ENCODE measurements at places on chromosomes 12 and 14.
A peak's percentile ranks its signal among the peaks of the same experiment; 100 is the strongest.

GRCh38 chr14:104722938-104723650 is 935 bp upstream of the ADSS1 start:
- no peak for DNase-seq

GRCh38 chr14:102213984-102214658 is 74.4 kb downstream of the WDR20 start:
- DNase-seq, result no peak

DNA sequence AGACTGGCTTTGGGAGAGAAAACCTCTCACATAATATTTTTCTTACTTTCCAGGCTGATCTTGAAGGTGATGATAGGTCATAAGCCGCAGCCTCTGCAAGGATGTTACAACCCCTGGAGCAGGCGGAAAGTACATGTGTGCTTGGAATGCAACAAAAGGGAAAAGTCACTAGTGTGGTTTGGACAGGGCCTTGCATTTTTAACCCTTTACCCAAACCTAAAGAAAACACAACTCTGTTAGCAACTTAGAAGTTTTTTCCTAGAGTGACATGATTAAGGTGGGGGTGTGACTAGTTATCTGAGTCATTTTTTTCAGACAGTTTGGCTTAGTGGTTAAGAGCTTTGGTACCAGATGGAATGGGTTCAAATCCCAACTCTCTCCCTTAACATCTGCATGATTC is 97.0 kb downstream of the TMEM30B start:
- no peak for DNase-seq

GRCh38 chr14:64196814-64197411 is 97.3 kb downstream of the ESR2 start:
- no peak for DNase-seq

DNA sequence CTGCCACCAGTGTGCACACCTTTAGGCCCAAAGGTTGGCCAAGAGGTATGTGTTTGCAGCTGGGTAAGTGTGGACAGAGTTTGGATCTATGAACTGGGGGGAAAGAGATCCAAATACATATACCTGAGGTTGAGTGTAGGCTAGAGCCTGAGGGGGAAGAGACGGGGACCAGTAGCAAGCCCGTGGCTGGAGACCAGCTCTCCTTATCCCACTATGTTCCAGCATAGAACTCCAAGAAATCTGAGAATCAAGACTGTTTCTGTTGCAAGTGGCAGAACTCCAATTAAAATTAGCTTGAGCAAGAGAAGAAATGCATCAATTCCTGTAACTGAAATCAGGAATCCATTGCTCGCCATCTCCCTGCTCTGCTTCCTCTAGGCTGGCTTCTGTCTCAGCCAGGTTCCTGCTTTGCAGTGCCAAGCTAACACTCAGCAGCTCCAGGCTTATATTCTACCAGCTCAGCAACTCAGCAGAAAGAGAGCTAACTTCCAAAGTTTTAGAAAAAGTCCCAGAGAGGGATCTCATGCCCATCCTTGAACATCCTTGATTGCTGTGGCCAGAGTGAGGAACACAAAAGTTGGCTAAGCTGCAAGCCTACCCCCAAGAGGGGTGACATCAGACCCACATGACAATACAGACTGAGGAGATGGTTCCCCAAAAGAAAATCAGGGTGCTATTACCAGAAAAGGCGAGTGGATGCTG is 1.5 kb upstream of the PCK2 start:
- DNase-seq, result no peak

- no peak for DNase-seq
Measured at GRCh38 chr14:23101986-23102625, 2.7 kb downstream of the CIROP start.

- no peak for DNase-seq
Measured at GRCh38 chr14:72617391-72618031, 276.4 kb downstream of the DPF3 start.

GRCh38 chr14:93009471-93010129 is 86.7 kb downstream of the CHGA start:
- no peak for DNase-seq

DNA sequence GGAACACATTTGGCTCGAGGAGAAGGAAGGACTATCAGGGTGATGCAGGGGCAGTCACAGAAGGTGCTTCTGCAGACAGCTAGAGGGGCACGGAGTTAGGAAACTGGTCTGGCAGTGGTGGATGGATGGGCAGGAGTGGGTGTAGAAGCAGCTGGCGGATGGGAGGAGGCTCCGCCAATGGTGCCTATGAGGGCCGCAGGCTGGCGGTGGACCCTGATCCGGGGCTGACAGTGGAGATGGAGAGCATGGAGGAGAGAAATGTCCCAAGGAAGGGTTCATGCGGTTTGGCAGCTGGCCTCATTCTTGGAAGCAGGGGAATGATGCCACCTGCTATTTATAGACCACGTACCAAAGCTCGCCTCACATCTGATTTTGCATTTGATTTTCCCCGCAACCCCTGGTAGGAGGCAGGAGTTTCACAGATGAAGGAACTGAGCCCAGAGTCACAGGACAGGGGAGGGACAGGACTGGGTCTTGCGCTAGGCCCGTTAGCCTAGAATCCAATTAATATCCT is 237.1 kb downstream of the FOXN3 start:
- no peak for DNase-seq

DNA sequence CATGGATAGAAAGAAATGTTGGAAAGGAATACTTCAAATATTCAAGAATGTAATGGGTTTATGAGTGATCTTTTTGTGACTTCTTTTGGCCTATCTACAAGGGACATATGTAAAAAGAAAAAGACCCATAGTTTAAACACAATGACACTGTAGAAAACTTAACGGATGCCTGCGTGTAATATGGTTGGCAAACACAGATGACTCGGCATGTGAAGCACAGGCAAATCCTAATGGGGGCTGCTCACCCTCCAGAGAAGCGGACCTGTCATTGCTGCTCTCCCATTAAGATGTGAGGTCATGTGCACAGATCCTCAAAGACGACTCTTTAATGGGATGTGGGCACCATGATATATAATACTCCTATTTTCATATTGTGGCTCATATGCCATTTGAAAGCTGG is 366.6 kb upstream of the TMEM132C start:
- DNase-seq, result no peak

DNA sequence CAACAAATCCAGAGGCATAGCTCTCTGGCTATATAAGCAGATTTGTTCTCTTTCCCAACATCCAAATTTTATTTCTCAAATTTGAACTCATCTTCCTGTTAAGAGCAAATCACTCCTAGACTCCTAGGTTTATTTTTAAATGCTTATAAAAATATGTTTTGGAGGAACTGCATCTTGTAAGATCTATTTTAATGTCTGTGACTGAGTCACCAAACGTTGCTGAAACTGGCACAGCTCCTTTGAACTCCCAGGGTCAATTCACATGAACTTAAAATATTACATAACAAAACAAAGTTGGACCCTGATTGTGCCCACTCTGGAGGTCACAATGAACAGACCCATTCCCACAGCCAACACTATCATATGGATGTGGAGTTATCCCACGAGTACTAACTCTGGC is 23.9 kb downstream of the ANAPC7 start:
- no peak for DNase-seq

DNA sequence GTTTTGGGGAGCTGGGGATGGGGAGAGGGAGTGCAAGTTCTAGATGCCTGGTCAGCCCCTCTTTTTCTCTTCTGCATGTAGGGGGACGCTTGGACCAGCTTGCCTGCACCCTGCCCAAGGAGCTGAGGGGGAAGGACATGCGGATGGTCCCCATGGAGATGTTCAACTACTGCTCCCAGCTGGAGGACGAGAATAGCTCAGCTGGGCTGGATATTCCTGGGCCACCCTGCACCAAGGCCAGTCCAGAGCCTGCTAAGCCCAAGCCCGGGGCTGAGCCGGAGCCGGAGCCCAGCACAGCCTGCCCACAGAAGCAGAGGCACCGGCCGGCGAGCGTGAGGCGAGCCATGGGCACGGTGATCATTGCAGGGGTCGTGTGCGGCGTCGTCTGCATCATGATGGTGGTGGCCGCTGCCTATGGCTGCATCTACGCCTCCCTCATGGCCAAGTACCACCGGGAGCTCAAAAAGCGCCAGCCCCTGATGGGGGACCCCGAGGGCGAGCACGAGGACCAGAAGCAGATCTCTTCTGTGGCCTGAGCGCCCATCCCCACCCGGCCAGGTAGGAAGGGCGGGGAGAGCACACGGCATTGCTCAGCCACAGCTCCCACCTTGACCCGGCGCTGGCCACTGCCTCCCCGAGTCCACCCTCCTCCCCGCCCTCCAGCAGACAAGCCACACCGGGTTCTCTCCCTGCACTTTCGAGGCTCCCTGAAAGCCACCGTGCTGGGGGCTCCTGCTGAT is 14.0 kb downstream of the LRTM2 start:
- no peak for DNase-seq

GRCh38 chr12:61564466-61564865 is 695.7 kb upstream of the USP15 start:
- DNase-seq, result no peak

GRCh38 chr12:121283841-121284240 is 12.7 kb downstream of the CAMKK2 start:
- no peak for DNase-seq

DNA sequence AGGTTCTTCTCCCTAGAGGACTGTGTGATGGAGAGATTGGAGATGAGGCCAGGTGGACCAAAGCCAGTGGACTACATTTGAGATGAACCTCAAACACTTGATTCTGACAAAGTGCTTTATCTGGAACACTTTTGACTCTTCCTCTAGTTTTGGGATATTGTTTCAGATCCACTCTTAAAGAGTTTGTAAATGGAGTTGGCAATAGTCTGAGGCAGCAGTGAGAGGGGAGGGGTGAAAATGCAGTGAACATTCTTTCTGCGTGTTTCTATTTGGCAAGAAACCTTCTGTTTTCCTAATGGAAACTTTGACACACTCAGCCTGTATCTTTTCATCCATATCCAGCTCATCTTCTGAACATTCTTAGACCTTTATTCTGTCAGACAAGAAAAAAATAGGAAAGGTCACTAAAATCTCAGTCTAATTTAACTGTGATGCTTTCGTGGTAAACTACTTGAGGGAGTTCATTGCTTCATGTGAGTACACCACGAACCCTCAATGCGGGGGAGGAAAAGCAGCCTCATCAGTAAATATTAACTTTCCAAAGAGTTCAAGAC is 57.4 kb upstream of the KCNJ8 start:
- DNase-seq, result no peak

DNA sequence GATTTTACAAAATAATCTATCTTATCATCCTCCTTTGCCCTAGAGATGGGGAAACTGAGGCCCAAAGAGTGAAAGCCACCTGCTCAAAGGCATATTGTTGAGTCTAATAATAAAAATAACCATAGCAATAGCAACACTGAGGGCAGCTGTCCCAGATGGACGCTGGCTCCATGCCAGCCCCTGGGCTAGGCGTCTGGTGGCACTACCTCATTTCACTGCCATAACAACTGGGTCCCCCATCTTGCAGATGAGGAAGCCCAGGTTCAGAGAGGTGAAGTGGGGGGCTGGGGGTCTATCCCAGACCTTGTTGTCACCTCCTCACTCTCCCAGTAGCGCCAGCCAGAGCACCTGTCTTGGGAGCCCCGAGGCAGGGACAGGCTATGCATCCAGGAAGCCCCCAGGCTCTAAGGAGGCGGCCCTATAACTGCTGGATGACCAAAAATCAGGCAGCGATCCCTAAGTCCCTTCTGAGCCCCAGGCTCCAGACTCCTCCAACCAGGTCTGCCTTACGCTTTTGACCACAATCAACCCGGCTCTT is 12.8 kb downstream of the BDKRB2 start:
- no peak for DNase-seq

DNA sequence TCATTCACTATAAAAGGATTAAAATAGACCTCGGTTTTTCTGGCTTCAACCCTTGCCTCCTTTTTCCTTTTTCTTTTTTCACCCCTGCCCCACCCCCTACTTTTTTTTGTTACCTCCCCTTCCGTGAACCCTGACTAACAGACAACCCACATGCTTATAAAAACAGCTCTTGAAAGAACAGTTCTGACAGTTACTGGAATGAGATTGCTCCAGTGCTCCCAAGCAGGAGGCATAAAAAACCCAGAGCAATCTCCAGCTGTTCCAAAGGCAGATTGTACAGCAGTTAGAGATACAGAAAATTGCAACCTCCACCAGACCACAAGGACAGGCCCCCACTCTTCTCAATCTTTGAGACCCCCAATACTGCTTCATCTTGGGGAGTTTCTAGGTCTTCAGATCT is 29.9 kb upstream of the TMEM260 start:
- DNase-seq, result no peak

GRCh38 chr14:22220427-22220826 is 368.6 kb downstream of the DAD1 start:
- DNase-seq, result no peak

DNA sequence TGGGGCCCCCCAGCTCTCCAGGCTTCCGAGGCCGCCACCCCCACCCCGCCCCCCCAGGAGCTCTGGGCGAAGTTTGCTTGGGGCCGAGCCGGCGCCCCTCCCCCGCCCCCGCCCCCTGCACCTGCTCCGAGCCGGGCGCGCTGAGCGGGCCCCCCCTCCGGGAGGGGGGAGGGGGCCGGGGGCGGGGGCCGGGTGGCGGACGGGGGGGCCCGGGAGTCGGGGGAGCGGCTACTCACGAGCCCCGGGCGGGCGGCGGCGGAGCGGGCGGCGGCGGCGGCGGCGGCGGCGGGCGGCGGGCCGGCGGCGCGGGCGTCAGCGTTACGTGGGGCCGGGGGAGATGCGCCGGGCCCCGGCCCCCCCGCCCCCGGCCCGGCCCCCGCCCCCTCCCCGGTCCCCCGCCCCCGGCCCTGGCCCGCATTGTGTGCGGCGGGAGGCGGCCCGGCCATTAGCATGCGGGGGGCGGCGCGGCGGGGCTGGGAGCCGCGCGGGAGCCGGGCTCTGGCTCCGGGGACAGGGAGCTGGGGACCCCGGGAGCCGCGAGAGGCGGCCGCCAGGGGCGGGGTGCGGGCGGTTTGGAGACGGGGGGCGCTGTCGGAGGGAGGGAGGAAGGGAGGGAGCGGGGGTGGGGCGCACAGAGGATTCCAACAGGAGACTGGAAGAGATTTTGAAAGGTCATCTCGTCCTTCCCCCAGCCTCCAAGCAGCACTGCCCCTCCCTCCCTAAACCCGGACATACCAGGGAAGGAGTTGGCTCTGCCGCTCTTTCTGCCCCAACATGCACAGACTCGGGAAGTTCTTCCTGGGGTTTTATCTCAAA is at the start of gene ZNF219:
TSS of gene ZNF219 (minus strand) at position 580 of the 816 bp plus-strand sequence. CDS start 5,064 bp downstream, outside the sequence.
- DNase-seq, result no peak

GRCh38 chr12:52975820-52976573 is 27.1 kb downstream of the KRT18 start:
- no peak for DNase-seq

GRCh38 chr12:115801871-115802270 is 475.6 kb downstream of the MED13L start:
- no peak for DNase-seq

GRCh38 chr14:75702616-75703261 is 41.7 kb downstream of the TTLL5 start:
- DNase-seq, result no peak

GRCh38 chr12:108457006-108457733 is 57.9 kb upstream of the FICD start:
- DNase-seq, result no peak

GRCh38 chr14:22846811-22847307 is 10.5 kb downstream of the MMP14 start:
- DNase-seq, result no peak

- DNase-seq, result no peak
Measured at GRCh38 chr12:87274594-87275245, 754.5 kb downstream of the C12orf50 start.

GRCh38 chr12:12983420-12984035 is 16.5 kb downstream of the HEBP1 start:
- peak; percentile 3 for DNase-seq

GRCh38 chr14:24681056-24681455 is 47.1 kb upstream of the GZMB start:
- DNase-seq, result no peak

GRCh38 chr12:4771172-4771959 is 51.2 kb downstream of the GALNT8 start:
- no peak for DNase-seq
